ENCODE measurements at places on chromosomes 13 and 19.

DNA sequence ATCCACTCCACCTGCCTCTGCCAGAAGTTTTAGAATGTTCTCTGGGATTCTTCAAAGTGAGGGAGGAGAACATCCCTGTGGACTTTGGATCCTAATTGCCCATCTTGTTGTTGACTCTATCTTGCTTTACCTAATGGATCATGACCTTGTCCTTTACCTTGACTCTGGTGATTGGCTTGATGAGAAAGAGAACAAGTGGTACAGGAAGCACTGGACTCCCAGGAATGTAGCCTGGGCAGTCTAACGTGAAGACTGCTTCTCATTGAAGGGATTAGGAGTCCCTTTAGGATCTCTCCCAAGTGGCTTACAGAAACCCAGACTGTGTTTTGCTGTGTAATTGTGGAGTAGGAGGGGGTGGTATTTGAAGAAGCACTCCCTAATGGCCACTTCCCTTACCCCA, 63.9 kb downstream of the SLC10A2 start:
- no peak for DNase-seq

- peak; percentile 65 for DNase-seq
Measured at GRCh38 chr19:38683393-38684077, 36.1 kb downstream of the ACTN4 start.

DNA sequence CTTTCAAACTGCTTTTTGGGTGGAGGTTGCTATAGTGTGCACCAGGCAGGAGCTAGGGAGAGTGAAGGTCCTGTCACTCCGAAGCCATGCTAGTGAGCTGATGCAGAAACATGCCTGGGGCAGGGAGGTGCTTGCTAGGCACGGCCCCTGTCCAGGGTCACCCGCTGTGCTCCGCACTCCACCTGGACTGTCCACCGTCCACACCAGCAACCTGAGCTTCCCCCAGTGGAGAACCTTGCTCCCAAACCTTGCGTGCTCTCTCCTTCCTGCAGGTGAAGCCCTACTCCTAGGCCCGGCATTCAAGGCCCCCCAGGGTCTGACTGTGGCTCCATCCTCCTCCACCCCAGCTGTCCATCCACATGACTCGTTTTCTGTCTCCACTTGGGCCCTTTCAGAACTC, 12.3 kb downstream of the SLC15A1 start:
- no peak for DNase-seq

DNA sequence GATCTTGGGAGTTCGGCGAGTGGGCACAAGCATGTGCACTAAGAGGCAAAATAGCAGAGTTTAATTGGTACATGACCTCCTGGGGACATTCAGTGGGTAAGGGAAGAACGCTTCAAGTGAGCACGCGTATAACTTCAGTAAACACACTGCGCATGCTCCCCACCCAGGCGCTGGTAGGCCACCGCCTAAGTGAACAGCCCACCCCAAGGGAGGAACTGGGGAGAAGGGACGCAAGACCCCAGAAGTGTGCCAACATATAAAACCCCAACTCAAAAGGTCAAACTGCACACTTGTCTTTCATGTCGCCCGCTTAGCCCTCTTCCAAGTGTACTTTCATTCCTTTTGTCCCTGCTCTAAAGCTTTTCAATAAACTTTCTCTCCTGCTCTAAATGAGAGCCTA, 10.5 kb upstream of the NTN5 start:
- no peak for DNase-seq

GRCh38 chr19:35395382-35396199, 24.7 kb downstream of the GPR42 start:
- no peak for DNase-seq

DNA sequence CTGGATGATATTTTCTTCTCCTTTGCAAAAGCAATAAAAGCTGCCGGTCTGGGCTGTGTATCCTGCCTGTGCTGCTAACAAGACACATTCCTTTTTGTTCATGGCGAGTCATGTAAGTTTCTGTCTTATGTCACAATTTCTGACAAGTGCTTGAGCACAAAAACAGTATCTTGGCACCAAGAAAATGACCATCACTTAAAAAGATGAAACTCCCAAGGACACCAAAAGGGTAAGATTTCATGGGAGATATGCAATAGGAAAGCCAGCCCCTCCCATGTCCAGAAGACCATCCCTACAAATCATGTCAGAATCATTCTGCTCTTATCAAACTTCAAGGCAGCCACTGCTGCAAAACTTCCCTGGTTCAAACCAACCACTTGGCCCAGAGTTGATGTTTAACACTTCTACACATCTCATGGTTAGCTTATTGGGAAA, 375.4 kb upstream of the ZNF507 start:
- DNase-seq, result no peak

- DNase-seq, result no peak
Measured at GRCh38 chr13:37870895-37871550, 1.5 kb upstream of the TRPC4 start.

GRCh38 chr13:108305655-108306054, 36.1 kb downstream of the TNFSF13B start:
- DNase-seq, result no peak

DNA sequence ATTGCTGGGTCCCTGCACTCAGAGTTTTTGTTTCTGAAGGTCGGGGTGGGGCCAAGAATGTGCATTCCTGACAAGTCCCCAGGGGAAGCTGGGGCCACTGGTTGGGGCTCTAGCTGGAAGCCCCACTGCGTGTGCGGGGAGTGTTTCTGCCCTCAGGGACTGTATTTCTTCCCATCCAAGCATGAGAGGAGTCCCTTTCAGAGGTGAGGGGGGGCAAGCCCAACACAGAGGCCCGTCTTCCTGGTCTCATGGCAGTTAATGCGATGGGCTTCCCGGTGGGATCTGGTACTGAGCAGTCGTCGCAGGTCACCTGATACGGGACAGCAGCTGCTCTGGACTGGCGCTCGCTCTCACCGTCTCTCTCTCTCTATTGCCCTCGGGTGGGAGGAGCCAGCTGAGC, 50.4 kb downstream of the GPR12 start:
- DNase-seq, result no peak

DNA sequence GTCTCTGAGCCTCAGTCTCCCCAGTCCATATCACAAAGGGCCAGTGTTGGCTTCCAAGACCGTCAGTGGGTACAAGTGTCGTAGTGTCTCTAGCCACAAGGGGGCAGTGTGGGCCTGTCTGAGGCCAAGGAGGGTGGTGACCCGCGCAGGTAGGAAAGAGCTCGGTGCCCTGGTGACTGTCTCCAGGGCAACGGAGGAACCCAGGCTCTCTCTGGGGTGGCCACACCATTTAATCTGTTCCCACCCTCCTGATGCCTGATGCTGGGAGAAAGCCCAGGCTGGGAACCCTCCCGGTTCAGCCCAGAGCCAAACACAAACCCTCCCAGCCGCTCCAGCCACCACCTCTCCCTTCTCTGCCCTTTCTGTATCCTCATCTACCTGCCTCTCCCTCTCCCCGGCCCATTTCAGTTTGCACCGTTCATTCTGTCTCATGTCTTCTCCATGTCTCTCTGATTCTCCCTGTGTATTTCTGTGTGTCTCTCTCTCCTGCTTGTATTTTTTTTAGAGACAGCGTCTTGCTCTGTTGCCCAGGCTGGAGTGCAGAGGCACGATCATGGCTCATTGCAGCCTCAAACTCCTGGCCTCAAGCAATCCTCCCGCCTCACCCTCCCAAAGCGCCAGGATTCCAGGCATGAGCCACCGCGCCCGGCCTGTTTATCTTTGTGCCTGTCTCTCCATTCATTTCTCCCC, 17.5 kb upstream of the MEIS3 start:
- DNase-seq, result peak; percentile 86

DNA sequence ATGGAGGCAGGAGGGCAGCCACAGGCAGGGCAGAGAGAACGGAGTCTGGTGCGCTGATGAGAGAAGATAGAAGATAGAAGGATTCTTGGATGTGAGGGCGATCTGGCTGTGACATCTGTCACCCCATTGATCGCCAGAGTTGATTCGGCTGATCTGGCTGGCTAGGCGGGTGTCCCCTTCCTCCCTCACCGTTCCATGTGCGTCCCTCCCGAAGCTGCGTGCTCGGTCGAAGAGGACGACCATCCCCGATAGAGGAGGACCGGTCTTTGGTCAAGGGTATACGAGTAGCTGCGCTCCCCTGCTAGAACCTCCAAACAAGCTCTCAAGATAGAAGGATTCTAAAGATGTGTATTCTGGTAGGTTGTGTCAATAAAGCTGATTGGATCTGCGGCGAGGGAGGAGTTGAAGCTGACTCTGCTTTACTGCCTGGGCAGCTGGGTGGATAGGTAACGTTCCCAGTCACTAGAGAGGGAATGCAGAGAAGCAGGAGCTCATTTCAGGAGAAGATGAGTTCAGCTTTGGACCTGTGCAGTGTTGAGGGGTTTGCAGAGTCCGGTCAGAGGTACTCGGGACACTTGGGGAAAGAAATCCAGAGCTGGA, 5.1 kb downstream of the UBAC2 start:
- DNase-seq, result no peak

GRCh38 chr13:74836628-74837027, 645.3 kb downstream of the TBC1D4 start:
- no peak for DNase-seq

DNA sequence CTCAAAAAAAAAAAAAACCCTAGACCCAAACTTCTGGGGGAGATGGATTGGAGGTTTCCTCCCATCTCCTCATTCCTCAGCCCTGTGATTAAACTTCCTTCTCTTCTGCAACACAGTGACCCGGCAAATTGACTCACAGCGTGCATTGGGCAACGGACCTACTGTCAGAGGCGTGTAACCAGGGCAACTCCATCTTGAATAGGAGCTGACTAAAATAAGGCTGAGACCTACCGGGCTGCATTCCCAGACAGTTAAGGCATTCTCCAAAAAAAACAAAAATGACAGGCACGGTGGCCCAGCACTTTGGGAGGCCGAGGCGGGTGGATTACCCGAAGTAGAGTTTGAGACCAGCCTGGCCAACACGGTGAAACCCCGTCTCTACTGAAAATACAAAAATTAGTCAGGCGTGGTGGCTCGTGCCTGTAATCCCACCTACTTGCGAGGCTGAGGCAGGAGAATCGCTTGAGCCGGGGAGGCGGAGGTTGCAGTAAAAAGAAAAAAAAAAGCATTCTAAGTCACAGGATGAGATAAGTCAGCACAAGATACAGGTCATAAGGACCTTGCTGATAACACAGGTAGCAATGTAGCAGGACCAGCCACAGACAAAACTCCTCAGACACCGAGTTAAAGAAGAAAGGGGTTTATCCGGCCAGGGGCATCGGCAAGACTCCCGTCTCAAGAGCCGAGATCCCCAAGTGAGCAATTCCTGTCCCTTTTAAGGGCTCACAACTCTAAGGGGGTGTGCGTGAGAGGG, 5.4 kb upstream of the NLRP7 start:
- no peak for DNase-seq

DNA sequence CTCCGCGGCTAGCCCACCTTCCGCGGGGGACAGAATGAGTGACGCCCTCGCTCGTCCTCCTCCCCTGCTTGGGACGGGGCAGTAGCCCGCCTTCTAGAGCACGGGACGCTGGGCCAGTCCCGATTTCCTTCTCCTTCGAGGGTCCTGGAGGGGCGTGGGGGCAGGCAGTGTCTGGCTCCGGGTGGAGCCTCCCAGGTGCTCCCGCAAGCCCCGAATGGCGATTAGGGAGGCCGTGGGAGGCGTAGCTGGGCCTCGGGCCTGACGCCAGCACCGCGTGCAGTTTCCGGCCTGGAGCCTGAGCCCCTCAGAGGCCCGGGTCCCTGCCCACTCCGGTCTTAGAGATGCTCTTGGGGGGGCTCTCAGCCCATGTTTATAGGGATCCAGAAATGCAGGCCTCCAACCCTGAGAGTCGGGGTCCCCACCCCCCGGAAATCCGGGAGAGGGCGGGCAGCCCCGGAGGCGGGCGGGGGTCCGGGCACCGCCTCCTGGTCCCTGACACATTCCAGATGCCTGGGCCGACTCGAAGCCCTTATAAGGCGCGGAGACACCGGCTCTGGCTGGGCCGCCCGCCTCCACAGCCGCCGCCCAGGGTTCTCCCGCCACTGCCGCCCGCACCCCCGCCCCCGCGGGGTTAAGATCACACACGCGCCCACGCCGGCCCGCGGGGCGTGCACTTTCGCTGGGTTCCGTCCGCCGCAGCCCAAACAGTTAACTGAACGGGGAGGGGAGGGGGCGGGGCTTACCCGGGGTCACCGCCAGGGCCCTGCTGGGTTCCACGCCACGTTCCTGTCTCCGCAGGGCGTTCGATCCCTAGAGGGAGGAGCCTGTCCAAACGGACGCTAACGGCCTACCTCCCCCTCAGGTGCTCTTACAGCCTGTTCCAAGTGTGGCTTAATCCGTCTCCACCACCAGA, 1.5 kb downstream of the MYADM start:
- peak; percentile 85 for DNase-seq

- DNase-seq, result peak; percentile 77
Measured at GRCh38 chr19:18098891-18099622, 1.5 kb downstream of the MAST3 start.

- no peak for DNase-seq
Measured at GRCh38 chr13:99828123-99828522, 143.4 kb downstream of the ZIC5 start.

GRCh38 chr13:77896977-77897376, 21.7 kb downstream of the EDNRB start:
- DNase-seq, result no peak

- no peak for DNase-seq
Measured at GRCh38 chr13:102830646-102831045, 15.2 kb upstream of the ERCC5 start.

DNA sequence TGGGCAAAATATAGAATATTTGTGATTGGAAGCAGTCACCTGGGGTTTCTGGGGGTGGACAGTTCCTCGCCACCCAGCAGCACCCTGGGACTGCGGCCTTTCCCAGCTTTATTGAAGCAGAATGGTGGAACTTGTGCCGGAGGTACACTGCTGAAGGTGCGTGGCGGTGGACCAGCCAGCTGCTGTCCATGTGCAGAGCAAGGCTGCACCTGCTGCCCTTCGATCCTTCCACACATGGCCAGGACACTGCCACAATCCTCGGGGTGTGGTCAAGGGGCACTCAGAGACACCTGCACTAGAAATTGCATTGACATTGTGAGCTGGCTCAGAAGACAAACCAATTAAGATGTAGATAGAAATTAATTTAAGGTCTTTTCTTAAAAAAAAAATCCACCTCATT, 11.4 kb upstream of the GPI start:
- no peak for DNase-seq

DNA sequence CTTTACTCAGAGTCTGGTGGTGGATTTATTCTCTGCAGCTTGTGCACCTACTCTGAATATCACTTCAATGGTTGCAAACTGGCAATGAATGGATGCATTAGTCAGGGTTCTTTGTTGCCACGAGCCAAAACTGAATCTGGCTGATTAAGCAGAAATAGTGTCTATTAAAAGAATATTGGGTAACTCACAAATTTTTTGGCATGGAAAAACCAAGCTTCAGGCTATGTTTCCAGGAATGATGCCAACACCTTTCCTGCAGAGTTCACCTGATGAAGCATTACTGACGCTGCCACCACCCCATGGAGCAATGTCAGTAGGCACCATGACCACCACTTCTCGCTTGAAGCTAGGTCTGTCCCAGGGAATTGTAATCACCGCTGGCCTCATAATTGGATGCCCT, 597.8 kb upstream of the SLC10A2 start:
- no peak for DNase-seq

GRCh38 chr13:45737571-45738017, 35.5 kb downstream of the CBY2 start:
- peak; percentile 20 for DNase-seq

DNA sequence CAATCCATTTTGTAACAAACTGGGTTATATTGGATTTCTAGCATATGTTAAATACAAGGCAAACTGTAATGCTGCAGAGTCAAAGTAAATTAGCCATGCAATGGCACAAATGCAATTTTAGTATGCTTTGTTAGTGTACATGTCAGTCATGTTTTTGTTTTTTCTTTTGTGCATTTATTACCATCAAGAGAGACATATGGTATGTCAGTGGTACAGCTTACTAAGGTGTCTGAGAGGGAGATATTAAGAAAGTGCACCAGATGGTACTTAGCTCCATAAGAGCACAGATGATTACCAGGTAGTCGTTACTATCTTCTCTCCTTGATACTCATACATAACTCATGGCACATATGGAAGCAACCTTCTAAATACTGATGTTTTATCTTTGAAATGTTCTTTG, 550.3 kb downstream of the GPC5 start:
- DNase-seq, result no peak
